ENCODE measurements at places on chromosomes 4 and X.

DNA sequence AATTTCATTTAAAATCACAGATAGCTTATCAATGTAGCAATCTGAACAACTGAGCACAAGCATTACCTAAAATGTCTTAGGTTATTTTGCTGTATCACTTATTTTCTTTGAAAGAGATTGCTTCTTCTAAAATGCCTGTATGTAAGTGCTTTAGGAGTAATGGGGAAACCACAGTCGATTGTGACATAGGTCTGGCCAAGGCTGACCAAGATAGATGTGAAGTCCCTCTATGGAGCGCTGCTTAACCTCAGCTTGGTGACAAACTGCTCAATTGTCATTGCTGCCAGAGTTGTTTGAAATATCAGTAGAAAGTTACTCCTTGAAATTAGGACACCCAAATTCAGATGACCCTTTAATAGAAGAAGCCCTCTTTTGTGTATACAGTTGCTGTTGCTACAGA, 401.9 kb upstream of the NDST4 start:
- peak; percentile 59 for DNase-seq

DNA sequence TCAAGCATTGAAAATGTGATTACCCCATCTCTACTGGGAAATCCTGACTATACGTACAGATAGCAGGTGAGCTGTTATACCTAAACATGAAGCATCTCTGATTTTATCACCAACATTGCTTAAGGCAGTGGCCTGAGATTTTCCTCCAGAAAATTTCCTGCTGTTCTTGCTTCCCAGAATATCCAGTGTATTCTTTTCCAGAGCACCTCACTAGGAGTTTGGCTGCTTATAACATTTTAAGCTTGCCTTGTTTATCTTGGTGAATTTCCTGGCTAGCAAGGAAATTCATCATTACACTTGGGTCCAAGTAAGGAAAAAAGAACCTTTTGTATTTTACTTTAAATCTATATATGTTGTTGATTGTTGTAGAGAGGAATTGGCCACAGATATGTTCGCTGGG, 73.0 kb upstream of the CLCN4 start:
- DNase-seq: no peak

- DNase-seq: no peak
Measured at GRCh38 chr4:150814873-150815272, 200.2 kb downstream of the LRBA start.

DNA sequence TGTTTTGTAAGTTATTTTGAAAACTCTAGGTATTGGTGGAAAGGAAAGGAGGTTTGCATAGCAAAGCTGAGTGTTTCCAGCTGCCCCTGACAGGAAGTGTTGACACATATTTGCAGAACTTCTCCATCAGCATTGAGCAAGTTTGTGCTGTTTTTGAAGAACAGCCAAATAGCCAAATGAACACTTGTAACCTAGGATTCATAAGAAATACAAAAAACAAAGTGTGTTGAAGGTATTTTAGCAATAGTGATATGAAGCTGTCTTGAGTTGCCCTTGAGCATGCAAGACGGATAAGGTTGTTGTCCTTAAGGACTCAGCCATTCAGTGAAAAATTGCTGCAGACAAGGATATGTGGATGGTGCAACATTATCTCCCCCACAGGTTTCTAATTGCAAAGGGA, 68.3 kb upstream of the PGM2 start:
- DNase-seq: peak; percentile 92

GRCh38 chrX:16828124-16828908, 41.8 kb downstream of the RBBP7 start:
- DNase-seq: peak; percentile 16

GRCh38 chr4:33262824-33263223, 2542.7 kb downstream of the PCDH7 start:
- DNase-seq: no peak

DNA sequence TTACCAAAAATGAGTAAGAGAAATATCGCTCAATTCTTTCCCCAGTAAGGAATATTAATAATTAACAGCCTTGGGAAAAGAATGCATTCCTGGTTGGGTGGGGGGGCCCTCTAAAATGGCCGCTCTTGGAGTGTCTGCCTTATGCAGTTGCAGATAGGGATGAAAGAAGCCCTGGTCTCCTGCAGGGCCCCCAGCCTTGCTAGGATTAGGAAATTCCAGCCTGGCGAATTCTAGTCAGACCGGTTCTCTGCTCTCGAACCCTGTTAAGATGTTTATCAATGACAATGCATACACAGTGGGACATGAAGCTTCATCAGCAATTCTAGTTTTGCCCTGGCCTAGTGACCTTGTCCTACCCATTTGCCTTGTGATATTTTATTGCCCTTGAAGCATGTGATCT, 1047.7 kb upstream of the GRID2 start:
- DNase-seq: no peak

- DNase-seq: no peak
Measured at GRCh38 chr4:170662250-170662649, 572.5 kb upstream of the AADAT start.
